Suppressor macrophage treated with lipopolysaccharide for 4 hours (primary cell): ENCODE measurements at places on chromosomes 1 and 21.

DNA sequence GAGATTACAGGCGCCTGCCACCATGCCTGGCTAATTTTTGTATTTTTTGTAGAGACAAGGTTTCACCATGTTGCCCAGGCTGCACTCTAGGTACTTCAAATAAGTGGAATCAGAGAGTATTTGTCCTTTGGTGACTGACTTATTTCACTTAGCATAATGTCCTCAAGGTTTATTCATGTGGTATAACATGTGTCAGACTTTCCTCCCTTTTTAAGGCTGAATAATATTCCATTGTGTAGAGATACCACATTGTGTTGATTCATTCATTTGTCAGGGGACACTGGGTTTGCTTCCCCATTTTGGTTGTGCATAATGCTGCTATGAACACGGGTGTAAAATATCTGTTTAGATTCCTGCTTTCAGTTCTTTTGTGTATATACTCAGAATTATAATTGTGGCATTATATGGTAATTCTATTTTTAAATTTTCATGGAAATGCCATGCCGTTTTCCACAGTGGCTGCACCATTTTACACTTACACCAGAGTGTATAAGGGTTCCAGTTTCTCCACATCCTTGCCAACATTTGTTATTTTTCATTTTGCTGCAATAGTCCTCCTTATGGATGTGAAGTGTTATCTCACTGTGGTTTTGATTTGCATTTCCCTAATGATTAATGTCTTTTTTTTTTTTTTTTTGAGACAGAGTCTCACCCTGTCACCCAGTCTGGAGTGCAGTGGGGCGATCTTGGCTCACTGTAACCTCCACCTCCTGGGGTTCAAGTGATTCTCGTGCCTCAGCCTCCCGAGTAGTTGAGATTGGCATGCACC lies 35.1 kb downstream of the IL6R start:
- peak; percentile 82 for DNase-seq

DNA sequence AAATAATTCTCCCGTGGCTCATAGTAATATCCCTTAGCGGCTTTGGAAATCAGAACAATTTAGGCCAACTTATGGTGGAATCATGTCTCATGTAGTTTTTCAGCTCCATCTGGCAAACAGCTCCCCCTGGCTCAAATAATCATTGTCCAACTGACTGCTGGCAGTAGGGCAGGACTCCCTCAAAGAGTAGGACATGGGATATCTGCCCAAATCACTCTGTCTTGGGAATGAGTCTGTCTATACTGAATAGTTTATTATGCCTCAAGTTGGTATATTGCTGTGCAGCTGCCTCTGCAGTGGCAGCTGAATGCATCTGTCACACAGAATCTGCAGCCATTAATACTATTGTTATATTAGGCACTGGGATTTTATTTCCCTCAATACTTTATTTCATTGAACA lies 255.7 kb downstream of the COL11A1 start:
- no peak for DNase-seq

DNA sequence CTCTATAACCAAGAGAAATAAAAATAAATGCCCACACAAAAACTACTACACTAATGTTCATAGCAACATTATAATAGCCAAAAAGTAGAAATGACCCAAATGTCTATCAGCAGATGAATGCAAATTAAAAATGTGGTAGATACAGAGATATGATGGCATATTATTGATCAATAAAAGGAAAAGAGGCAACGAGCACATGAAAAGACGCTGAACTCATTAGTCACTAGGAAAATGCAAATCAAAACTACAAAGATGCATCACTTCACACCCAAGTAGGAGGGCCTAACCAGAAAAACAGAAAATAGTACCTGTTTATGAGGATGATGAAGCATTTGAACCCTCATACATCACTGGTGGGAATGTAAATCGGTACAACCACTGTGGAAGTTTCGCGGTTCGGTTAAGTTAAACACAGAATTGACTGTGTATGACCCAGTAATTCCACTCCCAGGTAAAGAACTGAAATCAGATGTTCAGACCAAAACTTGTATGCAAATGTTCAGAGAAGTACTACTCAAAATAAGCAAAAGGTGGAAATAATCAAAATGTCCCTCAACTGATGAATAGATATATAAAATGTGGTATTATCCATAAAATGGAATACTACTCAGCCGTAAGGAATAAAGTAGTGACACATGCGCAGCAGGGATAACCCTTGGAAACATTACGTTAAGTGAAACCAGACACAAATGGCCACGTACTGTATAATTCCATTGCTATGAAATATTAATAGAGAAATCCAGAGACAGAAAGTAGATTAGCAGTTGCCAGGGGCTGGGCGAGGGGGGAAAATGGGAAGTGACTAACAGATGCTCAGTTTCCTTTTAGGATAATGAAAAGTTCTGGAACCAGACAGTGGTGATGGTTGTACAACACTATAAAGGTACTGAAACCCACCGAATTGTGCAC lies 3.1 kb downstream of the USP48 start:
- peak; percentile 58 for DNase-seq

DNA sequence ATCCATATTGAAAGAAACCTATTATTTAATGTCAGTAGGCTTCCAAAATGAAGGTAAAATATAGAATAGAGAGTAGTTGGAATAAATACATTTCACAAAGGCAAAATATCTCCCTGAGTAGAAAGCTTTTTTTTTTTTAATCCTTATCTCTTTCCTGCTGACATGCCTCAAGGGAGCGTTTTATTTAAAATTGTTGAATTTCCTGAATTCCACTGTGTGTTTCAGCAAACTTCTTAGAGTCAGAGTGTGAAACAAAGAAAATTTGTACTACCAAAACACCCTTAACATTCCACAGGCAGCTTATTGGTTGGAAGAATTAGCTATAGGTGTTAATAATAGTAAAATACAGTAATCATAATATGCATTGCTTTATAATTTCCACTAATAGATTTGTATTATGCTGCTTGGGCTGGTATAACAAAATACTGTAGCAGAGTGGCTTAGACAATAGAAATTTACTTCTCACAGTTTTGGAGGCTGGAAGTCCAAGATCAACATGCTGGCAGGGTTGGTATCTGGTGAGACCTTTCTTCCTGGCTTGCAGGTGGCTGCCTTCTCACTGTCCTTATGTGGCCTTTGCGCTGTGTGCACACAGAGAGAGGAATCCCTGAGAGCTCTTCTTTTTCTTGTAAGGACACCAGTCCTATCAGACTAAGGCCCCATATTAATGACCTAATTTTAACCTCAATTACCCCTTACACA lies 468.4 kb upstream of the C1orf87 start:
- no peak for DNase-seq

DNA sequence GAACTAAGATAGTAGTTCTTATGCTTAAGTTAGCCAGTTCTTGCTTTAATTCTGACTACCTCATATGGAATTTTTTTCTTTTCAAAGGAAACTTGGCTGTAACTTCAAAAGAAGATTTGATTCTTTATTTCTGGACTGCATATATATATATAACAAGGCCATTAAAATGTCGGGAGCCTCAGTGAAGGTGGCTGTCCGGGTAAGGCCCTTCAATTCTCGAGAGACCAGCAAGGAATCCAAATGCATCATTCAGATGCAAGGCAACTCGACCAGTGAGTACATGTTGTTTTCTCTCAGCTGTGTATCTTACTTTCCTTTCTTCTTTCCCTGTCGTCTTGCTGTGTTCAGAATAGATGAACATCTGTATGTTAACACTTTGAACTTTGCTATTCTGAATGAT lies 21.8 kb downstream of the KIF1B start:
- no peak for DNase-seq

- no peak for DNase-seq
These were observed 66.8 kb downstream of the LUZP1 start for GRCh38 chr1:23101887-23102286.

DNA sequence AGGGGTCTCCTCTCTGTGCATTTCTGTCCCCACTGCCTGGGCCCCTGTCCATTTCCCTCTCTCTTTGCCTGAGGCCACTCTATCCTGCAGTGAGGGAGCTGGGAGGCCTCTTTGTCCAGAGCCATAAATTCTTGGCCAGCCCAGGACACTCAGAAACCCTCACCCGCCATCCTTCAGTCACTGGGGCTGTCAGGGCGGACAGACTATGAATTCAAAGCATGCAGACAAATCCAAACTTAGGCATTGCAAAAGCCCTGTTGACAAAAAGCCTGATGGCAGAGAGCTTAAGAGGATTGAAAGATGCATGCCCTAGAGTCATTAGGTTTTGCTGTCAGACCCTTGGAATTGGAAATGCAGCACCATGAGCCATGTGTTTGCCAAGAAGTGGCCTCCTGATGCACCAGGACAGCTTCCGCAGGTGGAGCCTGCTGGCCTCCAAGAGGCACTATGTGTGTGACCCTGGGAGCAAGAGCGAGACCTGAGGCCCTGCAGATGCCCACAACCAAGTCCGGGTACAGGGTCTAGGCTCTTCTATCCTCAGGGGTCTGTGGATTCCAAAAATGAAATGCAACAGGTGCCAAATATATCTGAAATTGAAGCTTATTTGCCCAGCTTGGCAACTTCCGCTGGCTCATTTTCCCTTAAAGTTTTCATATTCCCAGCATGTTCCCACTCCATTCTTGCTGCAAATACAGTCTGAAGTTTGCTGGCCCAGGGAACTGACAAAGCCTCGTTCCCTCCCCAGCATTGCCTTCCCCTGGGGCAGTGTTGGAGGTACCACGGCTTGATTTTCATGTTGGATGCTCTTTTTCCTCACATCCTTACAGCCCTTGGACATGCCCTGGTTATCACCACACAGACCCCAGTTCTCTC lies 177.9 kb downstream of the PGBD5 start:
- no peak for DNase-seq

GRCh38 chr1:200873116-200873670 lies 412 bp downstream of the GPR25 start:
- no peak for DNase-seq

DNA sequence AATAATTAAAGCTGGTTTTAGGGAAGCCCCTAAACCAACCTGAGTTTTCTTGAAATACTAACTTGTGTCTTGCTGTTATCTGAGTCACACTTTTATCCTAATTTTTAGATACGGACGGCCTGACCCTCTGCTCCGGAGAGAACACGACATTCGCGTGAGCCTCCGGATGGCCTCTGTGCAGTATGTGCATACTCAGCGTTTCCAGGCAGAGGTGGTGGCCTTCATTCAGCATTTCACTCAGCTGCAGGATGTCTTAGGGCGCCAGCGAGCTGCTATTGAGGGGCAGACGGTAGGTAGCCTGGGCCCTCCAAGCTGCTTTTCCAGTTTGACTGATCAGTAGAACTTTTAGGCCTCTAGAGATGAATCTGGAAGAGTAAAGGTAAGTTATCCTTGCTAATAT lies 63.6 kb downstream of the VPS13D start:
- DNase-seq: no peak

- DNase-seq: no peak
These were observed 169.1 kb upstream of the SYT6 start for GRCh38 chr1:114322734-114323133.

GRCh38 chr1:204548265-204548664 lies 32.1 kb downstream of the MDM4 start:
- no peak for DNase-seq

DNA sequence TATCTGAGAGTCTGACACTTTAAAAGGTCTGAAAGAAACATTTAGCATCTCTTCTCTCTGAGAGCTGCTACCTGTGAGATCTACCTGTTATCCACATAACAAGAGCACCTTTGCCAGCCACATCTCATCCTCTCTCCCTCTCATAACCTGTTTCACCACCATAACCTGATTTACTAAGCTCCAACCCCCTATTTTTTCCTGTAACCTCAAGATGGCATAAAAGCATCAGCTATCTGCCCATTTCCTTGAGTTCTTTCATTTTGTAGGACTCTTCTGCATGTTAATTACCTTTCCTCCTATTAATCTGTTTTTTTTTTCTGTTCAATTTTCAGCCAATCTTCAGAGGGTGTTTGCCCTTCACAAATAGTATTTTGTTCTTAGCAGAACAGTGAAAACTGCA lies 136.5 kb upstream of the KCNK1 start:
- no peak for DNase-seq

- no peak for DNase-seq
These were observed 57.0 kb downstream of the NUP210L start for GRCh38 chr1:154097873-154098272.

DNA sequence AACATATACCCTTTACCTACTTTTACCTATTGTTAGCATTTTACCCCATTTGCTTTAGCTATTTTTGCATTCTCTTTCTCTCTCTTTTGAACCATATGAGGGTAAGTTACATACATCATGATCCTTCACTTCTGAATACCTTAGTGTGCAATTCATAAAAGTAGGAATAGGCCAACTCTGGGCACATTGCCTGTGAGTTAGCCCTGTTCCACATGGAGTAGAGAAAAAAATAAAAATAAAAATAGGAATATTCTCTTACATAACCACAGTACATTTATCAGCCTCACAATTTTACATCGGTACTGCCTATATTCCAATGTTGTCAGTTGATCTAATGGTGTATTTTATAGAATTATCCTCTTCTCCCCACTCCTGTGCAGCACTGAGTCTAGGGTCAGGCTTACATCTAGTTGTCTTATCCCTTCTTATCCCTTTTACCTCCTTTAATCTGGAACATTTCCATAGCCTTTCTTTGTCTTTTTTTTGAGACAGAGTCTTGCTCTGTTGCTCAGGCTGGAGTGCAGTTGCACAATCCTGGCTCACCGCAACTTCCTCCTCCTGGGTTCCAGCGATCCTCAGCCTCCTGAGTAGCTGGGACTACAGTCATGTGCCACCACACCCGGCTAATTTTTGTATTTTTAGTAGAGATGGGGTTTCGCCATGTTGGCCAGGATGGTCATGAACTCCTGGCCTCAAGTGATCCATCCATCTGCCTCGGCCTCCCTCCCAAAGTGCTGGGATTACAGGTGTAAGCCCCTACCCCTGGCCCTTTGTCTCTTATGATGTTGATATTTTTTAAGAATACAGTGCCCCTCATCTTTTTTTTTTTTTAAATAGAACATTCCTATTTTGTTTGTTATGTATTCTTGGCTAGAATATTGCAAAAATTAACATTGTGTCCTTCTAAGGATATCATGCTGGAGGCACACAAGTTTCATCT lies 11.1 kb upstream of the SLC30A1 start:
- peak; percentile 88 for DNase-seq

DNA sequence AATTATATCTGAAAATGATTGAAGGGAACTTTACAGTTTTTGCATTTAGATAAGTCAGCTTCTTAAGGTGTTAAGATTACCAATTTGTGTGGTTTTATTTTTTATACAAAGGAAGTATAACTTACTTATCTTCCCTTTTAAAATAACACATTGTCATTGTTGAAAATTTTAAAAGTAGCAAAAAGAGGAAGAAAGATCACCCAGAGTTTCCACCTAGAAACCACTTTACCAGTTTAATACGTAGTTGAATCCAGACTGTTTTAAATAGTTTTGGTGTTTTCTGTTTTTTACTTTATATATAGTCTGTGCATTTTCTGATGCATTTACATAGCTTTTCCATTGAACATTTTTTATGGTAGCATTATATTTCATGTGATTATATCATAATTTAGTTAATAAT lies 6.1 kb downstream of the CCDC18 start:
- DNase-seq: no peak
